Stimulated activated CD8-positive, alpha-beta memory T cell treated with anti-CD3 and anti-CD28 coated beads, Interleukin-4, amount 100 ng/mL, for 1 hour (primary cell): ENCODE measurements at places on chromosomes 2 and 18.

DNA sequence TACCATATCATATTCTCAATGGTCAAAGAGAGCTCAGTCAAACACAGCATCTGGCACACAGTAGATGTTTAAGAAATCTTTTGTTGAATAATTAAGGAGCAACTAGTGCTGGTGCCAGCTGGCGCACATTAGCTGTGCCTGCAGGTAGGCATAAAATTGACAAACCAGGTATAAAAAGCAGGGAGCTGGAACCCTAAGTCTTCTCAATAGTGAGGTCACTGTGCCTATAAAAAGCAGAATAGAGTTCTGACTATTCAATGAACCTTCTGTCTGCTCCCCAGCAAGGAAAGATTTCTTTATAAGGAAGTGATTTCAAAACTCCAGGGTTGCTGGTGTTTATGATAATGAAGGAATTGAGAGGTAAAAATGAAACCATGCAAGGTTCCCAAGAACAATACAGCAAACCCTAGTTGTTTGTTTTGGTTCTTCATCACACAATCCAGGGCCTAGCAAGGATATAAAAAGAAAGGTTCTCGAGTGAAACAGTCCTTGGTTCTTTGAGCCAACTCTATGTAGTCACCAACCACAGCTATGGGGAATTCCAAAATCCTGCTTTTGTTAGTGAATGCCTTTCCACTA, 76.1 kb downstream of the THADA start:
- DNase-seq, result no peak

DNA sequence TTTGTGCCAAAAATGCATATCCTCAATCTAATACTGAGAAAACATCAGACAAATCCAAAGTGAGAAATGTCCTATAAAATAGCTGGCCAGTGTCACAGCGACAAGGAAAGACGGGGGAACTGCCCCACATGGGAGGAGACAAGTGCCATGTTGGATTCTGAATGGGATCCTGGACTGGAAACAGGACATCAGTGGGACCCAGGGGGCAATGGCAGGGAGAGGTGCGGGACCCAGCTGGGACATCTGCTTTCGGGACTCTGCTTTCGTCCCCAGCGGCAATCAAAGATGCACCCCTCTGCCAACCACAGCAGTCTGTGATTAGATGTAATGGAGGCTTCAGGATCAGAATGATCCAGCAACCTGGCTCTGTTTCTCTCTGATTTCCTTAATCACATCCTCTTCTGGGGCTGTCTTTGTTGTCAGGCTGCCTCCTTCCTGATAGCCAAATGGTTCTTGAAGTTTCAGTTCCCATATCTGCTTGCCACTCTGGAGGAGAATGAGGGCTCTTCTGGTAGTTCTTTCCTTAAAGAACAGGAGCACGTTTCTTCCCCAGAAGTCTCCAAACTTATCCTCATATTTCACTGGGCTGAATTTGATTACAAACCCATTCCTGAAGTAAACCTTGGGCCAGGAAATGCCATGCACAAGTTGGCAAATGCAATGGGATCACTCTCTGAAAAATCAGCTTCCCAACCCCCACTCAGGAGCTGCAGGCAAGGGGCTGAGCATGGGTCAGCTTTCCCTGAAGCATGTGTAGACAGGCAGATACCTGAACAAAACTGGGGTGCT, 13.6 kb upstream of the PROC start:
- no peak for DNase-seq

GRCh38 chr2:156590085-156590739, 154.0 kb downstream of the GPD2 start:
- no peak for DNase-seq

DNA sequence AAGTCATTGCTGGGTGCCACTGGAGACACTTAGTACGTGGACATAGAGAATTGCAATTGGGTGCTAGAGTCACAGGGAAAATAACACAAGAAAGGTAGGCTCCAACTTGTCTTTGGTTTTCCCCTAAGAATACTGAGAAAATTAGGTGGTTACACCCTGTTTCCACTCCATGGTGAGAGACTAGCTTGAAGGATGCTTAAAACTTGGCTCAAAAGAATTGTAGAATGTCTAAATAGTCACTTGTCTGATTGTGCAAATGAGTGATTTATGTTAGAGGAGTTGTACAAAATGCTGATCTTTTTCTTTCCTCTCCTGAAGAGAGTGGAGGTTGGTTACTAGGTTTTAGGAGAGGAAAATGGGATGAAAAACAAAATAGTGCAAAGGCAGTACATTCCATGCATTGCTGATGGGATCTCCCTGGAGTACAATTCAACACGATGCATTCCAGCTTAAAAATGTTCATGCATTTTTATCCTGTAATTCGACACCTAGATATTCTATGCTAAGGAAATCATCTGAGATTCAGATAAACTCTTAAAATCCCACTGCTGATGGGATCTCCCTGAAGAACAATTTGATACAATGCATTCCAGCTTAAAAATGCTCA, 2.2 kb upstream of the SERPINB12 start:
- no peak for DNase-seq
